Karpas-422 (cell line): ENCODE measurements at places on chromosomes 4 and X. TPM values are rescaled to one million over a fixed set of nuclear protein-coding genes. Genes with fewer than 3 reads are reported as not detected.
A peak's percentile ranks its signal among the peaks of the same experiment; 100 is the strongest.

GRCh38 chrX:136759968-136760367 is 20.8 kb downstream of the ARHGEF6 start:
- no peaks in the 10 kb centered on the region for H3K27me3 ChIP-seq
- no peak overlapping the region for H3K4me3 ChIP-seq
- no peaks in the 10 kb centered on the region for H3K36me3 ChIP-seq
- H3K4me1 ChIP-seq = peaks cover 8% of the 10 kb centered on the region
- peak; percentile 51 for DNase-seq

The KLKB1 gene
- total RNA-seq = 1.9 and 5.1 TPM in 2 replicates

- peaks cover 22% of the 10 kb centered on the region for H3K4me1 ChIP-seq
- H3K4me3 ChIP-seq = peak overlapping the region; percentile 62
- no peak overlapping the region for H3K27ac ChIP-seq
- DNase-seq = peak; percentile 63
Observed at GRCh38 chr4:70874268-70875156, 27.7 kb upstream of the MOB1B start.

DNA sequence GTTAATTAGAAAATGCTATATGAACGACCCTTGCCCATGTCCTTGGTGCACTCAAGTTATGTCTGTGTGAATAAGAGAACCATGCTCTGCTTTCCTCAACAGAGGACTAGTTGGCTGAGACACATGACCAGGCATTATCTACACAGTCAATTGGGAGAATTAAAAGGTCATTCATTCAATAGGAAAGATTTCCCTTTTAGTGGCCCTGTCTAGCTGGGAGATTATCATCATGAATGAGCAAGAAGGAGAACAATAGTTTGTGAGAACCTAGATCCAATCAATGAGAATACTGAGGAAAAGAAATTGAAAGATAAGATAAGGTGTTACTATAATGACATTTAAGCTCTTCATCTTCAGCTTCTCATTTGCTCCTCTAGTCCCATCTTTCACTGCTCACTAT is 1033.4 kb upstream of the LCORL start:
- no peak overlapping the region for H3K4me3 ChIP-seq
- DNase-seq = no peak
- H3K36me3 ChIP-seq = no peaks in the 10 kb centered on the region

The EPHA5 gene
- 0.14 TPM in 1 of 2 replicates, not detected in the other for total RNA-seq
